Neural crest cell (in vitro differentiated cells): ENCODE measurements at places on chromosomes 2 and 18. TPM values are rescaled to one million over a fixed set of nuclear protein-coding genes. Genes with fewer than 3 reads are reported as not detected.
A peak's percentile ranks its signal among the peaks of the same experiment; 100 is the strongest.

- no peak for DNase-seq
- no peak overlapping the region for H3K27ac ChIP-seq
- H3K4me1 ChIP-seq = no peaks in the 10 kb centered on the region
- no peak overlapping the region for H3K4me3 ChIP-seq
- no peaks in the 10 kb centered on the region for H3K36me3 ChIP-seq
Measured at GRCh38 chr2:199136242-199136641, 321.5 kb downstream of the SATB2 start.

DNA sequence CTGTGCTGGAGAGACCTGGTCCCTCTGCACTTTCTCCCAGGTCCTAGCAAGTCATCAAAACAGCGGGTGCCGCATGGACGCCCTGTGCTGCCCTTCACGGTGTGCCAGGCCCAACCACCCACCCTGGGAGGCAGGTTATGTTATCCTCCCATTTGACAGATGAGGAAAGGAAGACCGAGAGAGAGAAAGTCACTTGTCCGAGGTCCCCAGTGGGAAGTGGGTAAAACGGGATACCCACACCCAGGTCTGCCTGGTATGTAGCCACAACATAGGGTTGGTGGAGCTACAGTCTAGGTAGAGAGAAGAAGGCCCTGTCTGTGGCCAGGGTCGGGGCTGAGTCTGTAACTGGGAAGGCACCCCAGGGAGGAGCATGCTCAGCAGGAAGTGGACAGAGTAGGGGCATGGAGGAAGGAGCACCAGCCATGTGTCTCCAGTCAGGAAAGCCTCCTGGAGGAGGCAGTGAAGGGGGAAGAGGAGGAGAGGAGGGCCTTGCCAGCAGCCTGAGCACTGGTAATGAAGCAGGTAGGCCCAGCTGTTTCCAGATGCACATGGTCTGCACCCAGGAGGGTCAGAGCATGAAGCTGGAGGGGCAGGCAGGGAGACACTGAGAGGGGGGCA is 98.4 kb downstream of the ZFP36L2 start:
- H3K36me3 ChIP-seq = no peaks in the 10 kb centered on the region
- peak overlapping the region; percentile 69 for H3K27ac ChIP-seq
- no peak overlapping the region for H3K4me3 ChIP-seq

DNA sequence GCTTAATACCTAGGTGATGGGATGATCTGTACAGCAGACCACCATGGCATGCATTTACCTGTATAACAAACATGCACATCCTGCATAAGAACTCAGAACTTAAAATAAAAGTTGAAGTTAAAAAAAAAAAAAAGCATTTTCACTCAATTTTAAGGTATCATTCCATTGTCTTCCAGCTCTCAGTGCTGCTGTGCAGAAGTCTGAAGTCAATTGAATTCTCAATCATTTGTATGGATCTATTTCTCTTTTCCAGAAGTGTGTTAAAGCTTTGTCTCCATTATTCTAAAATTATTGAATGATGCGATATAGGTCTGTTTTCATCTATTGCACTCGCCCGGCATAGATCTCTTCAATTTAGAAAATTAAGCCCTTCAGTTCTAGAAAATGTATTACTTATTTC is 202.5 kb upstream of the EPAS1 start:
- H3K27me3 ChIP-seq = no peaks in the 10 kb centered on the region
- DNase-seq = no peak
- H3K36me3 ChIP-seq = peaks cover 17% of the 10 kb centered on the region
- H3K4me1 ChIP-seq = no peaks in the 10 kb centered on the region
- no peak overlapping the region for H3K4me3 ChIP-seq
- no peak overlapping the region for H3K27ac ChIP-seq

DNA sequence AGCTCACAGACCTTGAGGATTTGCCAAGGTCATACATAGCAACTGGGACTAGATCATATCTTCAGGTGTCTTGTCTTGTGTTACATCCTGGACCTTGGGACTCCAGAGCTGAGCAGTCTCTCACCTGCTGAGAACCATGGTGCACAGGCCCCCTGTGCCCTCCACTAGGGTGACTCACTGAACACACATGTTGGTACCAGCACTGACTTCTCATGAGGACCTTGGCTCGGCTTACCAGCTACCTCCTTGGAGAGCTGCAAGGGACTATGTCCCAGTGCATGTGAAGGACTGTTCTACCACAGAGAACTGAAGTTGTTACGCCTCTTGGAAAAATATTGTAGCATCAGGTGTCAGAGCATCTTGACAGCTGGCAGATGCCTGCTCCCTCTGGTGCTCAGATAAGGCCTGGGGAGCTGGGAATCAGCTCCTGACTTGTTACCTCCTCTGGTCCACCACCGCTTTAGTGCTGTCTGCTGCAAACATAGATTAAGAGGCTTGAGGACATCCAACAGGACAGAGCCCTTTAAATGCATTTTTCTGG is 72.1 kb downstream of the WDSUB1 start:
- peaks cover 23% of the 10 kb centered on the region for H3K36me3 ChIP-seq
- H3K27ac ChIP-seq = no peak overlapping the region
- no peaks in the 10 kb centered on the region for H3K27me3 ChIP-seq
- no peak overlapping the region for H3K4me3 ChIP-seq
- DNase-seq = no peak

- H3K36me3 ChIP-seq = peaks cover 7% of the 10 kb centered on the region
- no peaks in the 10 kb centered on the region for H3K27me3 ChIP-seq
- peak overlapping the region; percentile 24 for H3K27ac ChIP-seq
- peaks cover 31% of the 10 kb centered on the region for H3K4me1 ChIP-seq
- no peak overlapping the region for H3K4me3 ChIP-seq
Measured at GRCh38 chr2:181944164-181944913, 41.3 kb upstream of the PPP1R1C start.

Gene PSD4
- total RNA-seq = 2.4 and 2.9 TPM in 2 replicates

DNA sequence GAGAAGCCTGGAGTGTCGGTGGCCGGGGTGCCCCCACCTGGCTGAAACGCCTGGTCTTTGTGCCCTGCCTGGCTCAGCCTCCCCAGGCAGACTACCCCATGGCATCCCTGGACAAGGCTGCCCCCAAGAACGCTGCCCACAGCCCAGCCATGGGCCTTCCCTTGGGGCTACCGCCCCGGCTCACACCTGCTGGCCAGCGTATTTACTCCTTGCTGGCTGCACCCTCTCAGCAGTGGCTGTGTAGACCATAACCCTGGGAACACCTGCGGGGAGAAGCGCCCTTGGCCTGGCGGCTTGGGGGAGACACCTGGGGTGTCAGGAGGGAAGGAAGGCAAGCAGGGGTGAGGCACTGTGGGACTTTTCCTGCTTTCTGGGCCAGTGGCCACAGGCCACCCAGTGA is 17.3 kb downstream of the CAPN10 start:
- H3K4me3 ChIP-seq = no peak overlapping the region
- H3K27ac ChIP-seq = no peak overlapping the region
- H3K4me1 ChIP-seq = peaks cover 7% of the 10 kb centered on the region
- no peaks in the 10 kb centered on the region for H3K36me3 ChIP-seq
- DNase-seq = no peak
- H3K27me3 ChIP-seq = no peaks in the 10 kb centered on the region

Gene ERMN
- 0.09 and 0.44 TPM in 2 replicates for total RNA-seq

Gene CPLX4
- not detected in 2 replicates for total RNA-seq
